ENCODE measurements at places on chromosomes 13 and 19. TPM values are rescaled to one million over a fixed set of nuclear protein-coding genes. Genes with fewer than 3 reads are reported as not detected.

The TSSK6 gene
- 2.1 TPM for total RNA-seq

The FSD1 gene
- 7.7 TPM for total RNA-seq

The ANKRD24 gene
- 0.28 TPM for total RNA-seq

The KCNRG gene
- total RNA-seq, result 0.42 TPM

The ZNF234 gene
- total RNA-seq, result 2.3 TPM

The ZNF653 gene
- total RNA-seq, result 5.9 TPM

The SSC5D gene
- total RNA-seq, result 0.46 TPM

The IGSF23 gene
- total RNA-seq, result 0.59 TPM
